Activated CD4-positive, alpha-beta T cell treated with anti-CD3 and anti-CD28 coated beads, Interleukin-2, amount 10 ng/mL, durations not matched to agents 7 days and 5 days (primary cell): ENCODE measurements at places on chromosomes 1 and 21.
A peak's percentile ranks its signal among the peaks of the same experiment; 100 is the strongest.

DNA sequence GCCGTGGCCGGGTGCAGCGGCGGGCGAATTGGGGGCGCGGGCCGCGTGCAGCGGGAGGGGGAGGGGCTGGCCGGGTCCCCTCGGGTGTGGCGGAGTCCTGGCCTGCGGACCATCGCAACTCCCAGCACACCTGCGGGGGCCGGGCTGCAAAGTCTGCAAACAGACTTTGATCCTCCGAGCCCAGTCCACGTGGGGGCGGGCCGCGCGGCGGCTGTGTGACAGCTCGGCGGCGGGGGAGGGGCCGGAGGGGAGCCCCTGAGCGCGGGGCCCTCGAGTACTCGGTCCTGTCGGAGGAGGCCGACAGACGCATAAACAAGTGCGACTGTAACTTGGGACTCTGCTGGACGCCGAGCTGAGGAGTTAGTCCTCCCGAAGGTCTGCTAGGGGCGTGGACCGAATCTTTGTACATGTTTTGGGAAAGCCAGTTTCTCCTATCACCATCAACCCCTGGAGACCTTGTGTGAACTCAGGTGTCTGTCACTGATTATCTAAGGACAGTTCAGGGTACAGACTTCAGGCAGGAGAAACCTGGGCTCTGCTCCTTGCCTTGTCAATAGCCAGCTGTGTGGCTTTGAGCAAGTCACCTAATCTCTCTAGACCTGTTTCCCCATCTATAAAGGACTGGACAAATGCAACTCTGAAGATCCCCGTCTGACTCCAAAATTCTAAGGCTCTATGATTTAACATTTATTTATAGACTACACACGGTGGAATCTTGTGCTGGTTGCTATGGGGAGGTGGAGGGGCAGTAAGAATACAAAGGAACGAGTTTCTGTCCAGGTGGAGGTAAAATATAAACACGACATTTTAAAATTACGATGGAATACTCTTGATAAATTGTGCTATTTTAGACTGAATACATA, 710 bp upstream of the SLC30A1 start:
- no peak for DNase-seq

DNA sequence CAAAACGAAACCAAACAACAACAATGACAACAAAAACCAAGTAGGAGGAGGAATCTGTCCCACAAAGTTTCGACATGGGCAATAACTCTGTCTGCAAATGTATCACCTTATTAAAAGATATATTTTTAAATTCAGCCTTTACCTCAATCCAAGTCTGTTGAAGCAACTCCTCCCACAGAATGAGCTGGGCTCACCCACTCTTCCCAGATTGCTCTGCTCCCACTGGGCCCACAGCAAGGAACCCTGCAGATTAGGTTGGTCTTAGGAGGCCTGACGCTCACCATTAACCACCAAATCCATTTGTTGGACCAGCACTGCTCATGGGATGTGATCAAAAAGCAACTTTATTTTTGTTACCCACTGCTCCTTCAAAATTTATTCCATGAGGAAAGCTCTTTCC, 114.7 kb upstream of the CDC42BPA start:
- no peak for DNase-seq

GRCh38 chr1:22731924-22732720, 21.5 kb downstream of the EPHB2 start:
- DNase-seq, result no peak

GRCh38 chr1:32201011-32201855, 838 bp downstream of the CCDC28B start:
- DNase-seq, result peak; percentile 87

DNA sequence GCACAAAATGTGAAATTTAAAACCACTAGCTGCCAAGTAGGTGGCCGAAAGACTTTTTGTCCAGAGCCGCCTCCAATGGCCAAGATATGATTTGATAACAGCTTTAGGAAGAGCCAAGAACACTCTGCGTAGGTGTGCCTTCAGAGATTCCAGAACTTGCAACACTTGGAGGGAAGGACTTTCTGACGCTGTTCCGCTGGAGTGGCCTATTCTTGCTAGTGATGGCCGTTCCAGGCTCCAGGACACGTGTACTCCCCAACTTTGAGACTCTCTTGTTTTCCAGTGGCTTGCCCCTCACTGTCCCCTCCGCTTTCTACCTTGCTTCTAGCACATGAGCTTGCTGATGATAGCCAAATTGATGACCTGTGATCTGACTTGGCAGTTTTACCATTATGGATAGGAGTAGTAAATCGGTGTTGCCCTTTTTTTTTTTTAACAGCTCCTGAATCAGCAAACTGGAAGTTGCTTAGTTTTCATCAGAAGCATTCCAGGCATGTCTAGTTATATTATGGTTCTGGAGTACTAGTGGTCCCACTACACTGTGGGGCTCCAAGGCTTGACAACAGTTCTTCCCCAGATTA, 1.0 kb downstream of the PRDX6 start:
- no peak for DNase-seq

- DNase-seq, result no peak
These were observed 3.5 kb downstream of the PTCH2 start for GRCh38 chr1:44839576-44839975.

DNA sequence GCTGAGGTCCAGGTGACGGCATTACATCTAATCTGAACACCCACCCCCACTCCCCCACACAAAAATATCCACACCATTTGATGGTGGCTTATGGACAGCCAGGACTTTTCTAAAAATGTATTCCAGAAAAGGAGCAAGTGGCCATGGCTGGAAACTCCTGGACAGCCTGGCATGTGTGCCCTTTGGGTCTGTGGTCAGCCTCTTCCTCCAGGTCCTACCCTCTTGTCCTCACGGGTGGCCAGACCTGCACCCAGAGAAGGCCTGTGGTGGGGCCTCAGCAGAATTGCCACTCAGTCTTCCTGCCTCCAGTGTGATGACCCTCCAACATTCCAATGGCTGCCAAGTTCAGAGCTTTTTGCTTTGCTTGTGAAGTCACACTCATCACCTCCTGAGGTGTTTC, 600.6 kb downstream of the AJAP1 start:
- DNase-seq, result no peak

GRCh38 chr21:35602811-35603362, 457.4 kb downstream of the SETD4 start:
- DNase-seq, result no peak

GRCh38 chr21:39137248-39138178, 45.7 kb downstream of the PSMG1 start:
- DNase-seq, result no peak

GRCh38 chr1:15837931-15838330, 9.6 kb upstream of the SPEN start:
- DNase-seq, result no peak

DNA sequence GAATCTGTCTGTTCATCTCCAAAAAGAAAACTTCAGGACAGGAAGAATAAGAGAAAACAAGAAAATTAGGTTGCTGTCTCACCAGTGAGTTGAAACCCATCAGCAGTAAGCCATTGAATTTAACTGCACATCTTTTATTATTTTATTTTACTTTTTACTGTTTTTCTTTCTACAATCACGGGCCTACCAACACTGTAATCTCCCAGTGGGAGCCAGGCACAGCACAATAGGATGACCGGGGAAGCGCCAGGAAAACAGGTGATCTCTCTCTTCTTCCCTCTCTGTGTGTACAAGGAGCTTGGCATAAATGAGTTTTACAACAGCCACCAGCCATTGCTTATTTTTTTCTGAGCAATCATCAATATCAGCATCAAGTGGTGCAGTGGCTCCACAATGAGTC, 113.1 kb upstream of the ESRRG start:
- DNase-seq, result no peak

GRCh38 chr1:8367571-8368194, 49.8 kb downstream of the SLC45A1 start:
- no peak for DNase-seq

DNA sequence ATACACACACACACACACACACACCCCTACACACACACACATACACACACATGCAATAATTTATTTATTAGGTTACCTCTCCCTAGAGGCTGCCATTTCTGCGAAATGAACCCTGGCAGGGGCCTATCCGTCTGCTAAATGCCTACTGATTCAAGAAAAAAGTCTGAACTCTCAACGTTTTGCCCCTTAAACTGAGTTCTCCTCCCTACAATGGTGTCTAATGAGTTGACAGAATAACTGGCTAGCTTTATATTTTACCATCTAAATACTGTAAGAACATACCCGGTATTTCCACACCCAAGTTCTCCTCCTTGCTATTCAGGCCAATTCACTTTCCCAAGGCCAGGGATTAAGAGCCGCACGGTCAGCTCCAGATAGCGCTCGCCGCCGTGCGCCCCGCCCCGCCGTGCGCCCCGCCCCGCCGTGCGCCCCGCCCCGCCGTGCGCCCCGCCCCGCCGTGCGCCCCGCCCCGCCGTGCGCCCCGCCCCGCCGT, 339 bp upstream of the RNPC3 start:
- DNase-seq, result no peak

GRCh38 chr1:25204797-25205480, 27.4 kb downstream of the SYF2 start:
- DNase-seq, result peak; percentile 45

DNA sequence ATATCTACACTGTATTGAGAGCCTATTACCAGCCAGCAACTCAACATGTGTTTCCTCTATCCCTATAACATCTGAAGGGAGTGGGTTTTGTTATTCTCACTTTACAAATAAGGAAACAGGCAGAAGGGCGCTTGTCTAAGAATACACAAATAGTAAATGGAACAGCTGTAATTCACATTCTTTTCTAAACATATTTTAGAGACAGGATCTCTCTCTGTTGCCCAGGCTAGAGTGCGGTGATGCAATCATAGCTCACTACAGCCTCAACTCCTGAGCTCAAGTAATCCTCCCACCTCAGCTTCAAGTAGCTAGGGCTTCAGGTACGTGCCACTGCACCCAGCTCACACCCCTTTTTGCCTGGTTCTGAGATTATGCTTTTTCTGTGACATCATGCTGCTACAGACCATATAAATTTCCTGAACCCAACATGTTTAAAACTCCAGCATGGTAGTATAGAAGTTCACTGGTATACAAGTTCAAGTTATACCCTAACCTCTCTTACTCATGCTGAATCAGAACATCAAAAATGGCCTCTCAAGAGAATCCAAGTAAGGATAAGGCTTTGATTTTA, 8.6 kb upstream of the TACSTD2 start:
- DNase-seq, result no peak
